ENCODE measurements at places on chromosomes 3 and 15.
A peak's percentile ranks its signal among the peaks of the same experiment; 100 is the strongest.

DNA sequence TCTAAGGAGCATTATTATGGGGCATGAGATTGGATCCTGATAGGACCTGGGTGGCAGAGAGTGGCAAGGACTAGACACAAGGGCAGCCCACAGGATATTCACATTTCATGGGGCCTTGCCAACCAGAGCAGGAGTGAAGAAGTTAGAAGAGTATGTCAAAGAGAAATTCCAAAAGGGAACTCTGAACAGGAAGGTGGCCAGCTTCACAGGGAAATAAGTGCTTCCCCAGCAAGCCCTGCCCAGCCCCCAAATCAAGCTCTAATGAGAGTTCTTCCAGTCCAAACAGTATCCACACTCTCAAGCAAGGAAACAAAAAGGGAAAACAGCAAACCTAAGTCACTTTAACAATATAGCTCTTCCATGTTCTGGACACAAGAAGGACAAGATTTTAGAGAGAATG, 130.2 kb upstream of the COL8A1 start:
- H3K27ac ChIP-seq = no peak overlapping the region
- H3K27me3 ChIP-seq = no peaks in the 10 kb centered on the region
- no peak overlapping the region for H3K4me3 ChIP-seq
- DNase-seq = no peak

DNA sequence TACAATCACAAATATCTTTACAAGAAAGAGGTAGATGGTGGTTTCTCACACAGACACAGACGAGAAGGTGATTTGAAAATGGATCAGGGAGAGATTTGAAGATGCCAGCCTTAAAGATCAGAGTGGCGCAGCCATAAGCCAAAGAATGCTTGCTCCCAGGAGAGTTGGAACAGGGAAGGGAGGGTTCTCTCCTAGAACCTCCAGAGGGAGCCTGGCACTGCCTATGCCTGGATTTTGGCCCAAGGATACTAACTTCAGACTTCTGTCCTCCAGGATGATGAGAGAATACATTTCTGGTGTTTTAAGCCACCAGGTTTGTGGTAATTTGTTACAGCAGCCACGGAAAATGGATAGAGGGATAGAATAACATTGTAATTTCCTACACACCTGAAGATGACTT, 279.1 kb downstream of the FAM43A start:
- no peaks in the 10 kb centered on the region for H3K4me1 ChIP-seq
- no peak overlapping the region for H3K4me3 ChIP-seq
- no peak overlapping the region for H3K27ac ChIP-seq

DNA sequence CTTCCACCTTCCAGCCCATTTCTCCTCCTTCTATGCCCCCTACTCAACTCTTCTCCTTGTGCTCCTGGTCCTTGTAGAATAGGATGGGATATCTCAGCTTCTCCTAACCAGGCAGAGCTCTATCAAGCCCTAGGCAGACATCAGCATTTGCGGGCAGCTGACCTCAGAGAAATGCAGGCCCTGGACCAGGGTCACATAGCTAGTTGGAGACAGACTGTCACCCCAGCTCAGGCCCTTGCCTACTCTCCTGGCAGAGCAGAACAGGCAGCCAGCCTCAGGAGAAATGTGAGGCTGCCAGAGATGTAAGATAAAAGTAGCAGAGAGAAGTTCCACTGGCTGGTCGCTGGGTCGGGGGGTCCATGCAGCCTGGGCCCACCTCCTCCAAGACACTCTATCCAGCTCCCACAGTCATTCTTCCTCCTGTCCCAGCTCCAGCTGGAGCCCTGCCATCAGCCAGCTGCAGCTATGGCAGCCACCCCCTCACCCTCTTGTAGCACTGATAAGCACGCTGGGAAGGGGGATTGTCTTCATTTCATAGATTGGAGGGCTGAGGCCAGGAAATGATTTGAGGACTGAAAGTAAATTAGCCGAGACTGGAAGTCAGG, 4.0 kb downstream of the CYP8B1 start:
- H3K27me3 ChIP-seq = peaks cover 16% of the 10 kb centered on the region
- H3K4me1 ChIP-seq = no peaks in the 10 kb centered on the region
- DNase-seq = no peak
- no peak overlapping the region for H3K4me3 ChIP-seq
- no peak overlapping the region for H3K27ac ChIP-seq
- H3K36me3 ChIP-seq = no peaks in the 10 kb centered on the region

GRCh38 chr3:37310666-37311050, 136.3 kb upstream of the LRRFIP2 start:
- H3K4me3 ChIP-seq = no peak overlapping the region
- DNase-seq = peak; percentile 79
- peaks cover 3% of the 10 kb centered on the region for H3K4me1 ChIP-seq
- no peaks in the 10 kb centered on the region for H3K27me3 ChIP-seq
- H3K27ac ChIP-seq = no peak overlapping the region

DNA sequence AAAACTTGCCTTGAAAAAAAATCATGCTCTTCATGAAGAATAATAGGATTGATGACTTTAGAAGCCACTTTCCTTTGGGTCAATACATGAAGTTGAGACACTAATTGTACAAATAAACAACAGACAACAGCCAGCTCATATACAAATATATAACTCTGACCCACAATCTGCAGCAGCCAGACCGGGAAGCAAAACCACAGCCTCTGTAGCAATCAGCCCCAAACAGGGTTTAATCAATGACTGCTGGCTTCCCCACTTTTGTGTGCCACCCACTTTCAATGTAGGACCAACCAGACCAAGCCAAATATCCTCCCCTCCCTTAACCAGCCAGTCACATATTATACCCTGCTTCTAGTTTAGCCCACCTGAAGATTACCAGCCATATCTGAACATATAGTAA, 39.0 kb downstream of the IFT57 start:
- no peak overlapping the region for H3K4me3 ChIP-seq
- no peaks in the 10 kb centered on the region for H3K36me3 ChIP-seq
- DNase-seq = peak; percentile 26
- no peak overlapping the region for H3K27ac ChIP-seq
- H3K27me3 ChIP-seq = no peaks in the 10 kb centered on the region

- H3K4me3 ChIP-seq = no peak overlapping the region
- H3K27ac ChIP-seq = peak overlapping the region; percentile 40
- no peaks in the 10 kb centered on the region for H3K27me3 ChIP-seq
- peaks cover 7% of the 10 kb centered on the region for H3K36me3 ChIP-seq
- DNase-seq = peak; percentile 48
Observed at GRCh38 chr3:128794770-128795649, 69.0 kb downstream of the RAB7A start.

GRCh38 chr3:152139651-152140050, 129.1 kb upstream of the MBNL1 start:
- H3K27ac ChIP-seq = no peak overlapping the region
- no peaks in the 10 kb centered on the region for H3K27me3 ChIP-seq
- H3K4me3 ChIP-seq = no peak overlapping the region
- no peaks in the 10 kb centered on the region for H3K36me3 ChIP-seq

DNA sequence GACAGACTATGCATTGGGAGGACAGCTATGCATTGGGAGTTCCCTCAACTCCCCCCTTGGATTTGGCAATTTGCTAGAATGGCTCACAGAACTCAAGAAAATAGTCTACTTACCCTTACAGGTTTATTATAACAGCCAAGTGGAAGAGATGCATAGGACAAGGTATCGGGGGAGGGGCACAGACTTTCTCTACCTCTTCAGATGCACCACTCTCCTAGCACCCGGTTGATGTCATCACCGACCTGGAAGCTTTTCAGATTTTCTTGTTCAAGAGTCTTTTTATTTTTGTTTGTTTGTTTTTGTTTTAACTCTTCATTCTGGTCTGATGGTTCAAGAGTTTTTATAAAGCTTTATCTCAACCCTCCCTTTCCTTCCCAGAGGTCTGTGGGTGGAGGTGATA, 20.7 kb upstream of the ADAMTS9 start:
- H3K27me3 ChIP-seq = no peaks in the 10 kb centered on the region
- no peak overlapping the region for H3K4me3 ChIP-seq
- H3K4me1 ChIP-seq = no peaks in the 10 kb centered on the region
- no peak for DNase-seq
- H3K36me3 ChIP-seq = no peaks in the 10 kb centered on the region
- H3K27ac ChIP-seq = no peak overlapping the region

DNA sequence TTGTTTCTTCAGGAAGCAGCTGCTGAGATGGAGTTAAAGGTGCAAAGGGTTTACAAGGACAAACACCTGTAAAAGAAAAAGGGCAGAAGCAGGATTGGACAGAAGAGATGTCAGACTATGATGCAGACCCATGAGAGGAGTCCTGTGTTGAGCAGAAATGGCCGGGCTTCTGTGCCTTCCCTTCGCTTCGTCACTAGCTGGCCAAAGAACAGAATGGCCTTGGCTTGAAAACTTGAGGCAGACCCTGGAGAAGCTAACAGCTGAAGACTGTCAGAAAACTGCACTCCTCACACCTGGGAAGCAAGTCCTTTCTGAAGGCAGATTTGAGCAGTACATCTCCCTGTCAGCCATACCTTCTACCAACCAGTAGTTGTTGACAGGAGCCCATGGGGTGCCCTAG, 8.4 kb upstream of the NMNAT3 start:
- H3K4me1 ChIP-seq = no peaks in the 10 kb centered on the region
- H3K27me3 ChIP-seq = no peaks in the 10 kb centered on the region

DNA sequence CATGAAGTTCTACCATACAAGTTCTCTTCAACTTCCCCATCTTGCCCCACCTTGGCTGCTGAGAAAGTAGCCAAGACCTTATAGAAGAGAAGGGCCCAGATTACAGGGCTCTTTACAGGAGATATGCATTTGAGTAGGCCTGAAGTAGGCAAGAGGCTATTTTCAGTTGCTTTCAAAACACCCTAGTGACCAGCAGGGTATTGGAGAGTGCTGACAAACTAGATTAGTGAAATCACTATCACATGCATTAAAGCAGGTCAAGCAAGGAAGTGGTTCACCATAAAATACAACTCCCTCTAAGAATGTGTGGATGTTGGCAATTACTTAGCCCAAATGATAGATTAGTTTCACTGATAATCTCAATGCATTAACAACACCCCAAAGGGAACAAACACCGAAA, 2.7 kb upstream of the LZTFL1 start:
- no peaks in the 10 kb centered on the region for H3K36me3 ChIP-seq
- DNase-seq = no peak
- H3K4me1 ChIP-seq = peaks cover 2% of the 10 kb centered on the region
- H3K27me3 ChIP-seq = peaks cover 12% of the 10 kb centered on the region

GRCh38 chr3:63323766-63324165, 45.7 kb downstream of the SYNPR start:
- H3K27ac ChIP-seq = no peak overlapping the region
- no peaks in the 10 kb centered on the region for H3K27me3 ChIP-seq
- H3K4me3 ChIP-seq = no peak overlapping the region
- no peak for DNase-seq

DNA sequence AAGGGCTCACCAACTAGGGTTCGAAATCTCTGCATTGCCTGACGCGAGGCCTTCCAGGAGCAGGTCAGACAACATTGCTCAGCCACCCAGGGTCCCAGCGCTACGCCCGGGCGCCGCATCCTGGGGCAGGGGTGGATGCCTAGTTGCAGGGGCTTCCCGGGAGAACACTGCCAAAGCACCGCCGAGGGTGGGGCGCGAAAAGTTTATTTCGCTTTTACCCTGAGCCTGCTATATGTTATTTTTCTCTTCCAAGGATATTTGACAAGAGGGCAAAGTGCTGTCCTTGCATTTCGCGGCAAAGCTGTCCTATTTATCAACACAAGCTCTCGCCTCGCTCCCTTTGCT, 549 bp upstream of the SOX14 start:
- H3K27me3 ChIP-seq = peaks cover 53% of the 10 kb centered on the region
- no peak overlapping the region for H3K4me3 ChIP-seq
- H3K36me3 ChIP-seq = no peaks in the 10 kb centered on the region
- no peak overlapping the region for H3K27ac ChIP-seq

DNA sequence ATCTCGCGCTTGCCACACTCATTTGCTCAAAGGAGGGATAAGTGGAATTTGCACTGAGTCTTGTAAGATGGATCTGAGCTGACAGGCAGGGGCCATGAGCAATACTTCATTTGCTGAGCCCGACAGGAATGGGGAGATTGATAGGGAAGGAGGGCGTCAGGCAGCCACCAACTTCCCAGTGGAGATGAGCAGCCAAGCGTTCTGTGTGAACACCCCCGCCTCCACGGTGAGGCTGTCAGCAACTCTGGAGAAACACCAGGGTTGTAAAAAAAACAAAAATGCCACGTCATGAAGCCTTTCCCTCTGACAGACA, 36.8 kb downstream of the TLE3 start:
- no peak overlapping the region for H3K4me3 ChIP-seq
- DNase-seq = peak; percentile 71
- H3K4me1 ChIP-seq = peaks cover 26% of the 10 kb centered on the region
- no peaks in the 10 kb centered on the region for H3K27me3 ChIP-seq

- H3K36me3 ChIP-seq = no peaks in the 10 kb centered on the region
- H3K27ac ChIP-seq = no peak within 1 kb of the TSS
- DNase-seq = no peak
- H3K4me3 ChIP-seq = no peak within 1 kb of the TSS
Observed at GRCh38 chr3:26622621-26623418, at the start of gene LRRC3B. Gene LRRC3B, plus strand, starts transcription at chr3:26622772. Its CDS starts 86,901 bp downstream, at chr3:26709673.

- DNase-seq = peak; percentile 27
- no peaks in the 10 kb centered on the region for H3K36me3 ChIP-seq
- H3K4me3 ChIP-seq = no peak overlapping the region
- no peak overlapping the region for H3K27ac ChIP-seq
Observed at GRCh38 chr15:99054025-99054387, 46.4 kb upstream of the PGPEP1L start.

GRCh38 chr3:120416868-120417267, 33.9 kb downstream of the FSTL1 start:
- H3K4me1 ChIP-seq = peaks cover 24% of the 10 kb centered on the region
- no peaks in the 10 kb centered on the region for H3K27me3 ChIP-seq
- no peak for DNase-seq
- H3K27ac ChIP-seq = peak overlapping the region; percentile 36
- peak overlapping the region; percentile 27 for H3K4me3 ChIP-seq

DNA sequence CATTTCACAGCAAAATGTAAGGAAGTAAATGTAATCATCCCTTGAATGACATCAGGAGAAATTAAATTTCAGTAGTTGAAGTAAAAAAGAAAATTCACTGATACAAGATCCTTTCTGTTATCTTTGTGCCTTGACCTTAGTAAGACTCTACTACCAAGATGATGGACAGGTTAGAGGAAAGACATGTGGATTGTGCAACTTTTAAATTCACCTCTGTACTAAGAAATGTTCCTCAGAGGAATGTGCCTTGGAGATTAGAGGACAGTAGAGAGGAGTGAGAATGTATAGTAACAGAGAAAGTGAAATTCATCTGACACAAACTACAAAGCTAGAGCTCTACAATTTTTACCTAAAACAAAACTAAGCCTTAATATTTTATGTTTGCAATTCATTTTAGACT, 375.3 kb downstream of the PLOD2 start:
- no peaks in the 10 kb centered on the region for H3K4me1 ChIP-seq
- no peak overlapping the region for H3K27ac ChIP-seq
- DNase-seq = no peak
- no peaks in the 10 kb centered on the region for H3K36me3 ChIP-seq

- H3K4me1 ChIP-seq = no peaks in the 10 kb centered on the region
- H3K27me3 ChIP-seq = no peaks in the 10 kb centered on the region
- no peak for DNase-seq
- H3K4me3 ChIP-seq = no peak overlapping the region
- no peaks in the 10 kb centered on the region for H3K36me3 ChIP-seq
Observed at GRCh38 chr15:67241132-67241855, 13.2 kb downstream of the AAGAB start.
